Islet precursor cell (in vitro differentiated cells): ENCODE measurements at places on chromosomes 11 and 22.

DNA sequence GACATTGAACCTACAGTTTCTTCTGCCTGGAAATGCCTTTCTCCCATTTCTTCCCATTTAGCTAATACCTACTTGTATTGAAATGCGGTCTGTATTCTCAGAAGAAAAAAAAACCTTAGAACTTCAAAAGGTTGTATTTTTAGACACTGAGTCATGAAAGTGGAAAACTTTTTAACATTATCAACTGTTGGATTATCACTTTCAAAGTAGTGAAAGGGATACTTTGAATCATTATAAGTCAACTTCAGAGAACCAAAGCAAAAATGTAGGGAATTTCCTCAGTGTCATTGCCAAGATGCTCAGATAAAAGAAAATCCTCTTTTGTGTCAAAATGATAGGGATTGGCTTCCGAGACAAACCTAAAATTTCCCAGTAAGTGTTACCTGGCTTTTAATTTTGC is 6.6 kb downstream of the HOATZ start:
- DNase-seq = no peak

DNA sequence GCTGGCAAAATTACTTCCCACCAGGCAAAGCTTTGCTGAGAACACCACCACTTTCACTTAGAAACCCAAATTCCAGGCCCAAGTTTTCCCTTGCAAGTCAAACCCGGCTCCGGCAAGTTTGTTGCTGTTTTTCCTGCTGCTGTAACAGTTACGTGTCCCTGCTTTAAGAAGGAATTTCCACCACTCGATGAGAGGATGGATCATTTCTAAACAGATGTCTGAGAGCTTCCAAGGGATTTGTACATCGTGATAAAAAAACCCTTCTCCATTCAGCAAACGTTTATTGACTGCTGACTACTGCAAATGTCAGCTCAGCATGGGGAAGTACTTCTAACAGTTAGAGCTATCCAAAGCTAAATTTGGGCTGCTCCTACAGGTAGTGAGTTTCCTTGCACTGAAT is 19.7 kb downstream of the P2RX3 start:
- DNase-seq = no peak

DNA sequence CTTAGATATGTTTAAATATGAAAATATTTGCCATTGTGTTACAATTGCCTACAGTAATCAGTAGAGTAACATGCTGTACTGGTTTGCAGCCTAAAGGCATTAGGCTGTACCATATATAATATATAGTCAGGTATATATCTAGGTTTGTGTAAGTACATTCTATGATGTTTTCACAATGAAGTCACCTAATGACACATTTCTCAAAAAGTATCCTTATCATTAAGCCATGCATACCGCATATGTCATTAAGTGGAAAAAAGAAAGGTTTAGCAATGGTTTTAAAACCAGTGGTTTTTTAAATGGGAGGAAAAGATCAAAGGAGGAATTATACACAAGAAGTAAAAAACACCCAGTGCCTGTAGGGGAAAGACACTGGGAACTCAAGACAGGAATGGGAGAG is 122.7 kb downstream of the RBFOX2 start:
- no peak for DNase-seq

DNA sequence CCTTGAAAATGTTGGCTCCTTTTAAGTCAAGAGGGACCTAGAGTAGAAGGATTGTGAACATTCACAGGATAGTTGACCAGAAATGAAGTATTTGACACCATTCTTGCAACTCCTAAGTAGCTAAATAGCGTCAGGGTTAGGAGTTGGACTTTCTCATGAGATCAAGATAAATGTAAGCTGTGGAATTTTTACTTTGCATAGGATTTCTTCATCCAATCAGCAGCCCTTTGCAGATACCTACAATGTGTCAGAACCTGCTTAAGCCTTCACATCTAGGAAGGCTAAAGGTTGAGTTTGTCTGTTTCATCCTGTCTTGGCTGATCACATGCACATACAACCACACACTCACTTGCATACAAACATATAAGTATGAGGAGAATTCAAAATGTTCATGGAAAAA is 32.3 kb downstream of the CD44 start:
- DNase-seq = no peak

DNA sequence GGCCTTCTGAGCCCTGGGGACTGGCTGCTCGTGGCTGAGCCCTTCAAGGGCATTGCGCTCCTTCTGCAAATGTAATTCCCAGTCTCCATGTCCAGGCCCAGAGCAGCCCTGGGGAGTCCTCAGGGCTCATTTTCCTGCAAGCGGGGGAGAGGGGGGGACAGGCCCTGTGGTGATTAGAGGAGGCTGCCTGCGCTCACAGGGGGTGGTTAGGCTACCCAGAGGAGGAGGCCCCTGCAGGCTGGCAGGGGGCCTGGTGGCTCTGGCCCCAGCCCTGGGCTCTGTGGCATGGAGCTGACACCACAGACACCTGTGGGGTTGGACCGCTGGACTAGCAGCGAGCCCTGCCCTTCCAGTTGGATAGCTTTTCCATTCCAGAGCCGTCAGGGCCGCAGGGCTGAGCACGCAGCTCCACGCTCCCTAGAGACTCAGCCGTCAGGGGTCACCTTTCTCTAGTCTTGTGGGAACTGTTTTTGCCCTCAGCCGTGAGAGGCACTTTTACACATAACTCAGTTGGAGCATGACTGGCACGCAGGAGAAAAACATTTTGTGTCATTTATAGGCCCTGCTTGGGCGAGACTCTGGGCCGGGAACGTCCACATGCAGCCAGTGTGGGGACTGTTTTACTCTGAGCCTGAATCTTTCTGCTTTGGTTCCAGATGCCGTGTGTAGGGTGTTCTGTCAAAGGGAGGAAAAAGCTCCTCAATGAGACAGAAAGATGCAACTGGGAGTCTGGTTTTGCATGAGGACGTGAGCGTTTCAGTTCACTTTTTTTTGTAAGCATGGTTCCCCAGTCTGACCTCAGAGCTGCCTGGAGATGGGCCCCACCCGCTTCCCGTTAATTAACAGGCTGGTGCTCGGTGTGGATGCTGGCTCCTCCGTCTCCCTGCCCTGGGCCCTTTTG is 58.1 kb downstream of the LRP5 start:
- peak; percentile 59 for DNase-seq
